Peyer's patch (tissue), 4 donors: ENCODE measurements at places on chromosomes 13 and 19. TPM values are rescaled to one million over a fixed set of nuclear protein-coding genes. Genes with fewer than 3 reads are reported as not detected.

Gene IRGC
- not detected for total RNA-seq

Gene PDE4C
- total RNA-seq, result 8.3 TPM

Gene PRRG2
- total RNA-seq, result 15.7 TPM

Gene CPB2
- total RNA-seq, result not detected

Gene TSHZ3
- 2.7 TPM for total RNA-seq

Gene C13orf42
- total RNA-seq, result not detected

Gene CACNA1A
- 22.3 TPM for total RNA-seq

Gene HAUS5
- total RNA-seq, result 10.4 TPM

Gene ZNF528
- total RNA-seq, result 21.2 TPM

Gene ATXN8OS
- total RNA-seq, result not detected

Gene EBI3
- 12.4 TPM for total RNA-seq

- DNase-seq, result no peak
Observed at GRCh38 chr19:13729859-13730258, 34.5 kb upstream of the MRI1 start.

GRCh38 chr13:60571571-60571970, 174.6 kb downstream of the TDRD3 start:
- no peak for DNase-seq

DNA sequence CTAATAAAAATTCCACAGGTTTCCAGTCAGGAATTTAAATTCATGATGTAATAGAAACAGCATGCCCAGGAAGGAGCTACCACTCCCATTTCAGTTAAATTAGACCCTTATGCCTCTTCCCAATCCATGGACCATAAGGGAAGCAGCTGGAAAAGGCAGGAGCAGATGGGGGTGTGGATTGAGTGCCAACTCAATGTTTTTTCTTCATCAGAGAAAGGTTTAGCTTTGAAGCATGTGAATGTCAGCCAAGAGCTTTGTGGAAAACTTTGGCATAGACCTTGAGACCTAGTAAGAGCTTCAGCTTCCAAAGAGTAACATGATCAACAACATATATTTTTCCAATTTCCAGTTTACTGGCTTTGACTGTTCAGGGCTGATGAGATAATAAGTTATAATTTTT, 2139.9 kb downstream of the PCDH9 start:
- DNase-seq, result no peak

DNA sequence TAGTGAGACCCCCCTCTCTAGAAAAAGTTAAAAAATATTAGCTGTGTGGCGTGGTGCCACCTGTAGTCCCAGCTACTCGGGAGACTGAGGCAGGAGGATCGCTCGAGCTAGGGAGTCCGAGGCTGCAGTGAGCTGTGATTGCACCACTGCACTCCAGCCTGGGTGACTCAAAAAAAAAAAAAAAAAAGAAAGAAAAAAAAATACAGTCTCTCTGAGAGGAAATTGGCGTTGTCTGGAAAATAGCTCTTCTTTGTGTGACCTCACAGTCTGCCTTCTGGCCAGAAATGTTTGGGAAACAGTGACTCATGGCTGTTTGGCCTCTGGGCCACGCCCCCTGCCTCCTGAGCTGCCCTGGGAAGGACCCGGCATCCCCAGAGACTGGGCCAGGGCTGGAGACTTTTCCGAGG, 10.7 kb downstream of the MARCHF2 start:
- peak; percentile 65 for DNase-seq

DNA sequence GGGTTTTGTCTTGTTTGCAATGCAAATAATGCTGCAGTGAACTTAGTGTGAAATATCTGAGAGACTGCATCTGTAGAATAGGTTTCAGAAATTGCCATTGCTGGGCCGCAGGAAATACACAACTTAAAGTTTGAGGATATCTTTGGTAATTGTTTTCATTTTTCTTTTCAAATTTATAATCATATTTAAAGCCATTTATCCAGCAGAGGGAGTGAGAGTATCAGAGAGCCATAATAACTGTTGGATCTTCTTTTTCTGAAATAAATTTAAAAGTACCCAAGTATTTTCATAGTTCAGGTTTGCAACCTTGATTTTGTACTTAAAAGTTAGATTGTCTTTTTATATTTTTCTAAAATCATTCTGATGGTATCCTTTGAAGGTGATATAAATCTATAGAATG, 99.4 kb downstream of the ZMYM2 start:
- no peak for DNase-seq

- DNase-seq, result no peak
Observed at GRCh38 chr19:10356431-10356830, 17.0 kb upstream of the ICAM3 start.

DNA sequence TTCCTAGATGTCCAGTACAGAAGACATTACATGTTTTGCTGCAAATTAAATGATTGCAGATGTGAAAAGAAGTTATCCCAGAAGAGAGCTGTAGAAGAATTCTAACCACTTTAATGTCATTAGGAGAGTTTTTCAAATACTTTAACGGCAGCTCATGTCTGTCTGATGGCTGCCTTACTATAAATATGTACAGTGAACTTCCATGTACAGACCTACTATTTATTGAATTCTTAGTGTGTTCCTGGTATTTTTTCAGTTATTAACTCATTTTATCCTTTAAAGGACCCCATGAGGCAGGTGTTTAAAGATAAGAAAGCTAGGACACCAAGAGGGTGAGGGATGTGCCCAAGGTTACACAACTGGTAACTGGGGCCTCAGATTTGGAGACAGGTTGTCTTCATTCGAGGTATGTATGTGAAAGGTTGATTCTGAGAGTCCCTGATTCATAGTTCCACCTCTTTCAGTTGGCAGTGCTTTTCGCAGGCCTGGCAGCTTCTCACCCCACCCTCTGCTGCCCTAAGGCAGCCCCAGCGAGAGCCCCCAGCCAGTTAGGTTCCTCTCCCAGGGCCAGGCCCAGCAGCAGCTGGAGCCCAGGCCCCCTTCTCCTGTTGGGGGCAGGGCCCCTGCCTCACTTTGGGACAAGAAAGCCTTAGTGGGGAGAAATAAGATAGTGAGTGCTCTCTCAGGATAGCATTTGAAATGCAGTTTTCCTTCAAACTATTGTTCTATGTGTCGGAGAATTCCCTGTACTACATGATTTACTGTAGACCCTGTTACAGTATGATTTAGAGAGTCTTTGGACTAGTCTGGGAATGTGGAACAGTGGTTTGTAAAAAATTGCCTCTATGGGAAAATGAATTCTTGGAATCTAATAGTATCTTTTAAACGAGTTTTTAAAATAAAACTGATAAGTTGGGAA, 67.7 kb upstream of the TEX29 start:
- no peak for DNase-seq

DNA sequence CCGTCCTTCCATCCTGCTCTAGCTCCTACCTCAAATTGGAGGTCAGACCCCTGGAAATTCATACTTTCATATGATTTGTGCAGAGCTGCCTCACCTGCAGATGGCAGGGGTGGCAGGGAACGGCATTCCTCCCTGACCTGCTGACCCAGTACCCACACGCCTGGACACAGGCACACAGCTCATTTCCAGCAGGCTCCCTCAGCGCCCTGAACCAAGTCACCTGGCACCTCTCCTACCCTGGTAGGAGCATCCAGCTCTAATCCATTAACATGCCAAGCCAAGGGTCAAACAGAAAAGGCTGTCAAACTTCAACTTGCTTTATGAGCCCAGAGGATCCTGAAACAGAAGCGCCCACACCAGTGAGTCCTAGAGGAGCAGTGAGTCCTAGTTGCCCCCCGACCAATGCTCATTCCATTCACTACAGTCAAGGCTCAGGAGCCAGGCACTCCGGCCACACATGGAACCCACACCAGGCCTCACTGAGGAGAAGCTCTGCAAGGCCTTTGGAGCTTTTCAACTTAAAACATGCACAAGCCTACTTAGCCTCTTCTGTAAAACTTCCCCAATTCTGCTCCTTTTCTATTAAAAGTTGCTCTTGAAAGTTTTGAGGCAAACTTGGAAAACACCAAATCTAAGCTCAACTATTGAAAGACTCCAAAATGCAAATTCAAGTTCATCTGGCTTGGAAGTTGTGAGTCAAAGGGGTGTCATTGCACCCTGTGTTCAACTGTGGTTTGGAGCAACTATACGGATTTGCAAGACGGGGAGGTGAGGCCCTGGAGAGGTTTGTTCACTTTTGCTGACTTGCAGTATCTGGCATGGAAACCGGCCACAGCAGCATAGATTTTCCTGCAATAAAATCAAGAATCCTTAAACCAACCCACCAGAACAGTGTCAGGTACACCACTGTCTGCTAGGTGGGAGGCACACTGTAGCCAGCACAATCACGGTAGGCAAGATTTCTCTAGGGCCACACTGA, 96.7 kb downstream of the CRYL1 start:
- no peak for DNase-seq

DNA sequence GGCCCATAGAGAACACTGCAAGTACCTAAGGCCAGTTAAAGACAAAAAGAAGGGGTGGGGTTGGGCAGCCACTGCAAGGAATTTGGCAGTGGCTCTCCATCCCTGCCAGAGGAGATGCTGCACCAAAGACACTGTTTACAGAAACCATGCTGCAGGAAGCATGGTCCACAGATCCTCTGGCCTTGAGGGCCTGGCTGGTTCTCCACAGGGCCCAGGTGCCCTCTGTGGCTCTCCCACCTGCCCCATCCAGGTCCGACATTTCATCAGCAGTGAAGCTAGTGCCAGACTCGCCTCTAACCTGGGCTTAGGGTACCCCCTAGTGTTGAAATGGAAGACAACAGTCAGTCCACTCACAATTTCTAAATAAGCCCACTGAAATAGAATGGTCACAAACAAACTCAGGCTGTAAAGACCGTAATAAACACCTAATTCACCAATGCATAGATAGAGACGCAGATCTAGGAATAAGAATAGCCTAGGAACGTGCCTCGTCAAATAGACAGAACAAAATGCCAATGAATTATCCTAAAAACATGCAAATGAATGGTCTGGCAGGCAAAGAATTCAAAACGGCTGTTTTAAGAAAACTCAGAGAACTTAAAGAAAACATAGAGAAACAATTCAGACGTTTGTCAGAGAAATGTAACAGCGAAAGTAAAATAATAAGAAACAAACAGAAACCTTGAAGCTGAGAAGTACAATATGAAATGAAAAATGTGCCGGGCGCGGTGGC, 23.3 kb downstream of the LYPD4 start:
- peak; percentile 61 for DNase-seq

- DNase-seq, result no peak
Observed at GRCh38 chr19:53010494-53010893, 3.2 kb upstream of the ERVV-1 start.

DNA sequence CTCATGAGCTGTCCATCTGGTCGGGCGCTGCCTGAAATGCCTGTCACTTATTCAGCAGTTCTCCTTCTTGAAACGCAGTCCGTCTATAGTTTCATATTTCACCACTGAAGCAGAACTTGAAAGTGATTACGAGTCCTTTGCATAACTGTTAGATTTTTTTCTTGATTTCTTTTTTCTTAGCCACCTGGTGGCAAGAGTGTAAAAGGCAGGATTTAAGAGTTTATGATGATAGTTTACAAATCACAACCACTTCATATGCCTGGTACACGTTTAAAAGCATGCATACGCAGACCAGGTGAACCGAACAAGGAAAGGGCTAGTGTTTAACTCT, 45.8 kb downstream of the GGACT start:
- DNase-seq, result no peak

DNA sequence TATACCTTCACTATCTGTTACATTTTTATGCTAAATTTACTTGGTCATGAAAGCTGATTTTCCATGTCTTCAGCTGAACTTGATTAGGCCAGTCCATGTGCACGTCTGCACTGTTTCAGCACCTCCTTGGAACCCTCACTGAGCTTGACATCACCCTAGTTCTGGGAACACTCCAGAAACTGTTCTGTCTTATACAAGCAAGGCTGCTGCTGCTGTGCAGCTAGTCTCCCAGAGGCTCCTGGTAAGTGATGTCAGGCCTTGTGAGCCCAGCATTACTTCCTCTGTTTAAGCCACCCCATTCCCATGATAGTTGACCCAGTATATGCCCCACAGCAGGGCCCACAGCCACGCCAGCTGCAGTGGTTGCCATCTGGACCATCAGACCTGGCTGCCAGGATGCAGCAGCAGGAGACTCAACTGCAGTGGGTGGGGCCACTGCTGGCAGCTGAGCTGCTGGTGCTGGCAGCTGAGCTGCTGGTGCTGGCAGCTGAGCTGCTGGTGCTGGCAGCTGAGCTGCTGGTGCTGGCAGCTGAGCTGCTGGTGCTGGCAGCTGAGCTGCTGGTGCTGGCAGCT, 90.5 kb upstream of the AKAP11 start:
- no peak for DNase-seq

- no peak for DNase-seq
Observed at GRCh38 chr19:49749055-49749716, 13.9 kb downstream of the TSKS start.
